Endothelial cell of umbilical vein (primary cell): ENCODE measurements at places on chromosomes 3 and 15. TPM values are rescaled to one million over a fixed set of nuclear protein-coding genes. Genes with fewer than 3 reads are reported as not detected.

GRCh38 chr3:143121241-143122088 lies 1.9 kb downstream of the CHST2 start:
- DNase-seq, result peak; percentile 53

The HYAL1 gene
- 1.6 and 2.2 TPM in 2 replicates for total RNA-seq

The SLC7A14 gene
- 0.02 and 0.07 TPM in 2 replicates for total RNA-seq

The ATP8B4 gene
- total RNA-seq, result not detected in 2 replicates
